ENCODE measurements at places on chromosomes 16 and 17.
A peak's percentile ranks its signal among the peaks of the same experiment; 100 is the strongest.

DNA sequence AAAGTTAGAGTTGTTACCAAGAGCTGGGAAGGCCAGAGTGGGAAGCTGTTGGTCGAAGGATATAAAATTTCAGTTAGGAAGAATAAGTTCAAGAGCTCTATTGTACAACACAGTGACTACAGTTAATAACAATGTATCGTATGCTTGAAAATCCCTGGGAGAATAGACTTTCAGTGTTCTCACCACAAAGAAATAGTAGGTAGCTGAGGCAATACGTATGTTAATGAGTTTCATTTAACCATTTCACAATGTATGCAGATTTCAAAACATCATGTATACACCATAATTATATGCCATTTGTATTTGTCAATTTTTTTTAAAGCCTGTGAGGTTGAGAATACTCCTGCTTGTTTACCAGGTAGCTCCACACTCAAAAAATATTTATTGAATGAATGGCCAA, 41.5 kb upstream of the MYOCD start:
- no peak for DNase-seq

DNA sequence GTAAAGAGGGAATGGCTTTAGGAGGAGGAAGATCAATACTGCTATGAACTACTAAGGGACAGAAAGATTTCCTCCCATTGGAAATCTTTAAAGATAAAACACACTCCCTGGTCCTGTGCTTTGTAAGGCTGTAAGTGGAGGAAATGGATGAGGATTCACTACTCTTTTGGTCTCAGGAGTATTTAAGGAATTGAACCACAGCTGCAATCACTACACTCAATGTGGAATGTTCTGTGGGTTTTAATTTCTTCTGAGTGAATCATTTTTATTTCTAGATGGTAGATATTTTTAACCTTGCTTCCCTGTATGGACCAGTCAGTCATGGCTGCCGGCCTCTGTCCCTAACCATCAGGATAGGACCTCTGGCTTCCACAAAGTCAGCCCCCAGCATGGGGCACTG, 65.6 kb downstream of the SDR42E1 start:
- DNase-seq, result no peak

- DNase-seq, result no peak
Observed at GRCh38 chr16:11901091-11901490, 14.7 kb downstream of the GSPT1 start.

- no peak for DNase-seq
Observed at GRCh38 chr17:28528327-28529012, 22.3 kb downstream of the FOXN1 start.

- no peak for DNase-seq
Observed at GRCh38 chr17:2243953-2244352, 59.6 kb downstream of the SMG6 start.

GRCh38 chr16:55647798-55648197, 8.0 kb upstream of the SLC6A2 start:
- DNase-seq, result no peak

- DNase-seq, result no peak
Observed at GRCh38 chr17:76700270-76700616, 10.5 kb downstream of the MXRA7 start.

DNA sequence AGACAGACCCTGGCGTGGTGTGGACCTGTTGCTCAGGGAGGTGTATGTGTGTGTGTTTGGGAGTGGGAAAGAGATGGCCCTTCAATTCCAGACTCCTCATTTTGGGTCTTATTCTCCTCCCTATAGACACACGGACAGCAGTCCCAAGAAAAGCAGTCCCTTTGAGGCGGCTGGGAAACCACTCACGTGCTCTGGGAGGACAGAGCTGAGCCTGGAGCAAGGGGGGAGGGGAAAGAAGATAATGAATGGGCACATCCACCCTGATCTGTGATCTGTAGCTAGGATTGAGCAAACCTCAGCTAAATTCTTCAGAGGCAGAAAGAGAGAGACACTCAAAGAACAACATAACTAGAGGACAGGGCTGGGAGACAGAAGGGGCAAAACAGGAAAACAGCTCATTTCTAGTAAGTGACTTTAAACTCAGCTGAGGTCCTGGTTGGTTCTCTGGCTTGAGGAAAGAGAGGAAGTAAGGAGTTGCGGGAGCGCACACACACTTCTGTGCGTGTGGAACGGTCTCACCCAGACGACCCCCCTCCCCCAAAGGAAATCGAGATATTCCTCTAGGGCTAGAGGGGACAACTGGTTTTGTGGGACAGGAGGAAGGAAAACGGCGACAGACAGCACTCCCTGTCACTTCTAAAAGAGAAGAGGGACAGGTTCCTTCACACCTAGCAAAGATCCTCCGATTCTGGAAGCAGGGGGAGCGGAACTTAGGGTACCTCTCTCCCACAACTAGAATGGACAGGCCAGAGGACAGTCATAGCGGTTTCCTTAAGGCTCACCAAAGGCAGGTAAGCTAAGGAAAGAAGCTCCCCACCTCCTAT, 658 bp downstream of the RAB5C start:
- no peak for DNase-seq

- no peak for DNase-seq
Observed at GRCh38 chr17:49390548-49391324, 23.9 kb downstream of the PHB1 start.

DNA sequence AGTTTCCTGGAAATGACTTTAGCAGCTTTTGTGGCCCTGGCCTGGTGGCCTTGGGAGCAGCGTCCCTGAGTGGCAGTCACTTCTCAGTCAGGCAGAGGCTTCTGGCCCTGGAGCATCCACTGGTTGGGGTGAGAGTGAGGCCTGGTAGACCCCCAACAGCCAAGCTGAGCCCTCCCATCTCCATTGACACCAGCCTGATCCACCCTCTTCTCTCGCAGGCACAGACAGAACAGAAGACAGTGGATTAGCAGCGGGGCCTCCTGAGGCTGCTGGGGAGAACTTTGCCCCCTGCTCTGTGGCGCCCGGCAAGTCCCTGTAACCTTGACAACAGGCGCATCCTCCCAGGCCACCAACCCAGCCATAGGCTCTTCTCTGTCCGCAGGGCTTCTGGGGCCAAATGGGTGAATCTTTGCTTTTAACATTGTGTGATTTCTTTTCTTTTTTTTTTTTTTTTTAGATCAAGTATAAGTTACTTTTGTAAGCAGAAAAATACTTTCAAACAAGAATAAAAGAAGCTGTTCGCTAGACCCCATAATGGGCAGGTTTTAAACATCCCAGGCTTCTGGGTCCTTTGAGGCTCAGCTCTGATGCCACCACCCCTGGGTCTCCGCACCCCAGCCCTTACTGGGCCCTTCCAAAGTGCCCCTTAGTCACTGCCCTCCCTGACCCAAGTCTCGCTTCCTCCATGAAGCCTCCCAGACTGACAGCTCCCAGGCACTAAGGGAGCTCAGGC, 12.7 kb upstream of the FLYWCH1 start:
- no peak for DNase-seq

DNA sequence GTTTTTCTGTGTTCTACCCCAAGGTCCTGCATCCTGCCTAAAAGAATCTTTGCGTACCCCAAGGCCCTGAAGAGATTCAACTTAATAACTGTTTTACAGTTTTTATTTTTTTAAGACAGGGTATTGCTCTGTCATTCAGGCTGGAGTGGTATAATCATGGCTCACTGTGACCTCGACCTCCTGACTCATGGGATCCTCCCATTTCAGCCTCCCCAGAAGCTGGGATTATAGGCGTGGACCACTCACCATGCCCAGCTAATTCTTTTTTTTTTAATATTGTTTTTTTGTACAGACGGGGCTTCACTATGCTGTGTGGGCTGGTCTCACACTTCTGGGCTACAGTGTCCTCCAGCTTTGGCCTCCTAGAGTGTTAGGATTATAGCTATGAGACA, 9.3 kb upstream of the FAAP100 start:
- no peak for DNase-seq

GRCh38 chr17:15917438-15918027, 27.4 kb upstream of the ADORA2B start:
- no peak for DNase-seq

- no peak for DNase-seq
Observed at GRCh38 chr16:5509794-5510193, 412.2 kb upstream of the EEF2KMT start.

DNA sequence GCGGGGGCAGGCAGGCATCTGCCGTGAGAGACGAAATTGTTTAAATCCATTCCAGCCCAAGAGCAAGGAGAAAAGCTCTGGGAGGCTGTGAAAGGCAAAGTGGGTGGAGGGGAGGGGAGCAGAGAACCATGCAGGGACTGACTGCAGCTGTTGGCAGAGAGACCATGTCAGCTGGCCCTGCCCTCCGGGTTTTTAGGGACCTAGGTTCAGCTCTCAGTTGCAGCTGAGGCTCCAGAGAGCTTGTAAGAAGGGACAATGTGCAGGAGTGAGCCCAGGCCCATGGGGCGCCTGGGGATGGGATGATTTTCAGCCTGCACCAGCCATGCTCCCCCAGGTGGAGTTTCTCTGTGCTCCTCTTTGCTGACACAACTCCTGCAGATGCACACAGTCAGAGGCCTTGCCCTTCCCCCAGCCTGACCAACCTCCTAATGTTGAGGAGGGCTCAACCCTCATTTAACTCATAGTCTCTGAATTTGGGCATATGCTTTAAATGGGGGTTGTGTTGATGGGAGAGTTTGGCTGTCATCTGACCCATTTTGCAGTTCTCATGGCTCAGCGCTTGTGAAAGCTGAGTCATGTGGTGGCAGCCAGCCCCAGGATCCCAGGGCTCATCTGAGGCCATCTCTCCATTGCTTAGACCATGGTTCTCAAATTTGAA, 70.9 kb downstream of the PLXDC1 start:
- DNase-seq, result no peak

DNA sequence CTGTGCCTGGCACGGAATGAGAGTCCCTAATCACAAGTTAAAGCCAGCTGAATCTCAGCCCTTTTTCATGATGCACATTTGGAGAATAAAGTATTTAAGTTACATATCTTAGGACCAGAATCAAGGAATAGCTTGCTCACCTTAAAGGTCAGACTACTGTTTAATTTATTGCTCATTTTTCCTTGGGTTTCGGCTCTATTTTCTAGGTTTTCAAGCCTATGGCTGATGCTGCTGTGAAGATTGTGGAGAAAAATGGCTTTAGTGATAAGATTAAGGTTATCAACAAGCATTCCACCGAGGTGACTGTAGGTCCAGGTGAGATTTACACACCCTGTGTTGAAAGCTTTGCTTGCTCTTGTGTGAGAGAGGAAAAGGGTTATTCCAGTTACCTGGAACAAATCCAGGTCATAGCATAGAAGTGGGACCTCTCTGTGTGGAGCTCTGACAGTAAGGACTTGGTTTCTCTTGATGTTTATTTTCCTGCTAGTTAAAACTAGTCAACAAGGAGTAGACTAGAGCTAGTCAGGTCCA, 18.1 kb downstream of the PRMT7 start:
- no peak for DNase-seq

- DNase-seq, result no peak
Observed at GRCh38 chr16:2498531-2499253, 15.1 kb upstream of the ATP6V0C start.

DNA sequence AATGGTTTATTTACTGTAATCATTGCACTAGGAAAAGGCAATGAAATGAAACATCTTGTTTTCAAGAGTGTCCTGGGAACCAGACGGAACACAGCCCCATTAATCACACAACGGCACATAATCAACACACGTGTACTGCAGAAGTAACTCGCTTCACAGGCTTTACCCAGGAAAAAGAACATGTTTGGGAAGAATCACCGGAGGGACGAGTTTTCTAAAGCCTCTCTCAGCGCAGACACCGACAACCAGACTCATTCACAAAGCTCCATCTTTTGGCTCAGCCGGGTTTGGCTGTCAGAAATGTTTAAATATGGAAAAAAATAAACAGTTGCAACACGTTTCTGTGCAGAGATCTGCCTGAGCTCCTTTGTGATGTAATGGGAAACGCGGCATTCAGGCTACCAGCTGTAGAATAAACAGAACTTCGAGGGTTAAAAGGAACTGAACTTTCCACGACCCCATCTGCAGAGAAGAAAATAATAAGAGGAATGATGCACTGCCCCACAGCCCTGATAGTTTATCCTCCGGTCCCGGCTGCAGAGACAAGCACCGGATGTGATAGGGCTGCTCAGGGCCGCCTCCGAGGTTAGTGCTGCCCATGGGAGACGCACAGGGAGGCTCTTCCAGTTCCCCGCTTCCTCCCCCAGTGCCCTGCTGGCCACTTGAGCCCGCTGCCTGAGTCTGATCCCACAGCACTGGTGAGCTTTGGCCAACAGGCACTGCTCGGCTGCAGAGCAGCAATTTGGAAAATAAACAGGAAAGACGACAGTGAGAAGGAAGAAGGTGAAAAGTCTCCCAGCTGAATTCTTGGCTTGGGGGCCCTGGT, 119.8 kb downstream of the HIC1 start:
- DNase-seq, result peak; percentile 71

DNA sequence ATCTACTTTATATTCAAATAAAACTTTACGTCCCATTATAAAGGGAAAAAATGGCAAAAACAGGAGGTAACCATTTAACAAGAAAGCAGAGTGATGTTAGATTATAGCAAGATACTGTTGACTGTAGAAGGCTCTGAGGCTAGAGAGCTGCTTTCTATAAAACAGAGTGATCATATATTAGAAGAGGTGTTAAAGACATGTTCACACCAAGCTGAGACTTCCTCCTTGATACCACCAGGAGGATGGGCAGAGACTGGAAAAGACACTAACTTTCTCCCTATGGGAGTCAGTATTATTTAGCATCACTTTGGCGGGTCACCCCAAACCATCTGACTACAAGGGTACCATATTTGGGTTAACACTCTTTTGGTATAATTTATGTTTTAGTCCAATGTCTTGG, 687 bp upstream of the CIITA start:
- DNase-seq, result no peak

- DNase-seq, result no peak
Observed at GRCh38 chr16:54976651-54977200, 46.1 kb downstream of the IRX5 start.

- DNase-seq, result no peak
Observed at GRCh38 chr16:27325736-27326135, 12.0 kb downstream of the IL4R start.
